Activated CD8-positive, alpha-beta memory T cell treated with anti-CD3 and anti-CD28 coated beads for 48 hours (primary cell): ENCODE measurements at places on chromosomes 16 and 17.

DNA sequence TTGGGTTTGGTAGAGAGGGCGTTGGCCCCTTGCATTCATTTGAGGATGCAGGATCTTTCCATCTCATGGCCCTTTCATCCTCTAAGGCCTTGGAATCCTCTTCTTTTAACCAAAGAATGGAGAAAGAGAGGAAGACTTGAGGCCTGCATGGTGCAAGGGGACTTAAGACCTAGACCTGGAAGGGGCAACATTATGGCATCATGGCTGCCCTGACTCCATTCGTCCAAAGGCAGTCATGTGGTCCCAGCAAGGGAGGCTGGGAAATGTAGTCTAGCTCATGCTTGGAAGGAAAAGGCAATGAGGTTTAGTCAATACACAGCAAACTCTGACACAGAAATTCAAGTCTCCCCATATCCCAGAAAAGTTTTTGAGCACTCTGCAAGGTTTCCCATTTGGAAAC is 30.7 kb upstream of the CDRT4 start:
- no peak for DNase-seq

DNA sequence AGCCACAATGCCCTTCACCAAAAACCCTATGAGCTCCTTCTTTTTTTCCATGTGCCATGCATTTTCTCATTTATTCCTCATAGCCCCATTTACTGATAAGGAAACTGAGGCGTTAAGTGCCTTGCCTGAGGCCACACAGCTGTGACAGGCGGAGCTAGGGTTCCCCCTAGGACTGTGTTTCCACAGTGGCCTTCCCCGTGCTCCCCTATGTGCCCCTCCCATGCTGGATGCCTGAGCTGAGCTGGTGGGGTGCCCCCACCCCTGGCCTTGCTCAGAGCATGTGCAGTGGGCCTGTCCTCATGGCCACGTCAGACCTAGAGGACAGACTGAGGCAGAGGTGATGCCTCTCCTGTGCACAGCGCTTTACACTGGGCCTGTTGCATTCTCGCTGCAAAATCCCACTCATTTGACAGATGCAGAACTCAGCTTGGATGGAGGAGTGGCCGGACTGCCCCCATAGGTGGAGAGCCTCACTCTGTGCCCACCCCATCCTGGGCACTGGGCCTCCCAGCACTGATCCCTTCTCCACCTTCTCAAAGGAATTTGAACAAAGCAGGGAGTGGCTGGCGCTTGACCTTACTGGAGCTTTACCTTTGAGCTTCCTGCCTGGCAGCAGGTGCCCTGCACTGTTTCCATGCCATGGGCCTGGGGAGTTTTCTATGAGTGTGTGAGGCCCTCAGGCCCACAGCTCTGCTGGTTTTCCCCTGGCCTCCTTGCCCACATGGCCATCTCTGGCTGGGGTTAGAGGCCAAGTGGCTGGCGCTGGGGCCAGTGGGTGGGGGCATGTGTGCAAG is 2.6 kb downstream of the MAP2K3 start:
- no peak for DNase-seq

DNA sequence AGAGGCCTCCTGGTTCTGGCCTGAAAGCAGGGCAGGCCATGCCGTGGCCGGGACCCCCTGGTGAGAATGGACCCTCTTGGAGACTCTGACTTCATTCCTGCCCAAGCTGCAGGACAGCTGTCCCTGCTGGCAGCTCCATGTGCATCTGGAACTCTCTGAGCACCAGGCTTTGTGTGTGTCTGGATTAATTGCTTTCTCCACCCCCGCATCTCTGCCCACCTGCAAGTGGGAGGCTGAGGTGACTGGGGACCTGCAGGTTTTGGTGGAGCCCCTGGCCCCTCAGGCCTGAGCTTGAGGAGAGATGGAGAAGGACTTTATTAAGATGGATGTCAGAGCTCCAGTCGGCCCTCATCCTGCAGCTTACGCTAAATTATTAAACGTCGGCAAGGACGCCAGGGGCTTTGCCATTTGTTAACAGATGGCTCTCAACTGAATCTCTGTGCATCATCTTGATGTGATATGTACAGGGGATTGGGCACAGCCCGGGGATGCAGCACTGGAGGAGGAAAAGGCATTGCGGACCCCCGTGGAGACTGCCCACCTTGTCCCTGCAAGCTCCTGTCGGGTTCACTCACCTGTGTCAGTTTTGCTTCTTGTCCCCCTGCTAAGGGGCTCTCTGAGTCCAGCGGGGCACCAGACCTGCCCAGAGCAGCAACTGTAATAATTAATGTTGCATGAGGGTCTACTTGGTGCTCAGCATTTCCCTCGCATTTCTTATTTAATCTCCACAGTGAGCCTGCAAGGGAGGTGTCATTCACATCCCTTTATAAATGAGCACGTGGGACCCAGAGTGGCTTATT is 154.1 kb upstream of the RPL38 start:
- DNase-seq, result no peak

- DNase-seq, result no peak
Observed at GRCh38 chr16:23206986-23207385, 24.4 kb downstream of the SCNN1G start.

DNA sequence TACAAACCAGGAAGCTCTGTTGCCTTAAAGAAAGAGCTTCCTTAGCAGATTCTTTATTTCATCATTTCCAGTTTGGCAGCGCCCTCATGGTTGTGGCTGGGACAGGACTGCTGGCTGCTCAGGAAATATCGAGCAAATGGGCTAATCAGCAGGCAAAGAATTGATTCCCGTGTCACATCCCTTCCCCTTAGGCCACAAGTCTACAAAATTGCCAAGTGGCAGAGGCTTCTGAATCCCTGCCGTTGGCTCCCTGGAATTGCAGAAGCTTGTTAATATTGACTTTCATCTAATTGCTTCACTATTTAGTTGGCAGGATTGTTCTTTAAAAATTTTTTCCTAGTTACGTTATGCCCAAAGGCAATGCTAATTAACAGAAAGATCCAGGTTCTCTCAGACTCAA is 456.3 kb upstream of the ERCC4 start:
- no peak for DNase-seq

DNA sequence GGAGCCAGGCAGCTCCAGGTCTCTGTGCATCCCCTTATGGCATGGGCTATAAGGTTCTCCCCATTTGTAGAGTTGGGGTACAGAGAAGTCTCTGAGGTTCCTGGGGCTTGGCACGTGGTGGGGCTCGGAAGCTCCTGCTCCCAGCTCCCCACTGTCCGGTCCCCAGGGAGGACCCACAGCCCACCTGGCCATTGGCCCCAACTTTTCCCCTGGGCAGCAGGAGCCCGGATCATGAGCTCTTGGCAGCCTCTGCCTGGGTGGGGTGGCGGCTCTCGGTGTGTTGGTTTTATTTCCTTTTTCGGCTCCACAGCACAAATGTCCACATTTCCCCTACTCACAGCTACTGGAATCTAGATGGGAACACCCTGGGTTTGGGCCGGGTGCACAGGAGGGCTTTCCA is 30.5 kb downstream of the GSE1 start:
- no peak for DNase-seq

- no peak for DNase-seq
Observed at GRCh38 chr16:55325080-55325447, 1.1 kb downstream of the IRX6 start.

- no peak for DNase-seq
Observed at GRCh38 chr16:6482696-6483468, 849.8 kb upstream of the RBFOX1 start.

- DNase-seq, result no peak
Observed at GRCh38 chr16:67441271-67441753, 10.4 kb downstream of the HSD11B2 start.

- DNase-seq, result no peak
Observed at GRCh38 chr17:82837586-82838320, 2.1 kb downstream of the ZNF750 start.

DNA sequence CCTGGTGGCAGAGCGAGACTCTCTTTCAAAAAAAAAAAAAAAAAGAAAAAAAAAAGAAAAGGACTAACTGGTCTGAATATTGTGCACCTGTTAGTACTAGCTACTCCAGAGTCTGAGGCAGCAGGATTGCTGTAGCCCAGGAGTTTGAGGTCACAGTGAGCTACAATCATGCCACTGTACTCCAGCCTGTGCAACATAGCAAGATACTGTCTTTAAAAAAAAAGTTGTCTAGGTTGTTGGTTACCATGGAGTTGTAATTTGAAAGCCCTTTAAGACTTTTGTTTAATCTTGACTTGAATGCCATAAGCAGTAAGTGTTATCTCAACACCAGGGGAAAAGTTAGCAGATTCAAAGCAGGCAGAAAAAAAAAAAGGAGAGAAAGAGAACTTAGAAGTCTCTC is 10.9 kb upstream of the C16orf54 start:
- DNase-seq, result no peak

- DNase-seq, result no peak
Observed at GRCh38 chr17:66040402-66040801, 151.5 kb downstream of the CEP112 start.

DNA sequence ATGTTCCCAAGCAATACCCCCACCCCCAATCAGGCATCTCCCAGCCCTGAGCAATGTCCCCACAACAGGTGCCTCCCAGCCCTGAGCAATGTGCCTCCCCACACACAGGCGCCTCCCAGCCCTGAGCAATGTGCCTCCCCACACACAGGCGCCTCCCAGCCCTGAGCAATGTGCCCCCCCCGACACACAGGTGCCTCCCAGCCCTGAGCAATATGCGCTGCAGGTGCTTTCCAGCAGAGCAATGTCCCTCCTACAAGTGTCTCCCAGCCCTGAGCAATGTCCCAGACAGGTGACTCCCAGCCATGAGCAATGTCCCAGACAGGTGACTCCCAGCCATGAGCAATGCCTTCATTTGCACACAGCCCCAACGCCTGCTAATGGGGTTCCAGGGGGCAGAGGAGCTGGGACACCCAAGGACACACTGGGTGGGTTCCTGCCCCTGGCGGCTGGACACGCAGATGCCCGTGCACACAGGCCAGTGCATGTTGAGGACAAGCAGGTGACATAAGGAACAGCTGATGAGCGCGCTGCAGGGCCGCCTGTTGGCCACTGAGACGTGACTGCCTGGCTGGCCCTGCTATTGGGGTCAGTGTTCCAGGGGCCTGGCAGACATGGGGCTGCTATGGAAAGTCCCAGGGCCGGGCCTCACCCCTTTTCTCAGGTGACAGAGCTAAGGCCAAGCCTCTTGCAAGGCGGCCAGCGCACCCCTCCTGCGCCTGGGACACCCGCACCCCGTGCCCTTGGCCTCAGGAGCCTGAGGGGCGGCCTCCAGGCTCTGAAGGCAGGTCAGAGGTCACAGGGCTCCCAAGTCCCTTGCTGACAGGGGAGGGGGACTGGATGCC is 26.9 kb upstream of the PABPN1L start:
- no peak for DNase-seq

DNA sequence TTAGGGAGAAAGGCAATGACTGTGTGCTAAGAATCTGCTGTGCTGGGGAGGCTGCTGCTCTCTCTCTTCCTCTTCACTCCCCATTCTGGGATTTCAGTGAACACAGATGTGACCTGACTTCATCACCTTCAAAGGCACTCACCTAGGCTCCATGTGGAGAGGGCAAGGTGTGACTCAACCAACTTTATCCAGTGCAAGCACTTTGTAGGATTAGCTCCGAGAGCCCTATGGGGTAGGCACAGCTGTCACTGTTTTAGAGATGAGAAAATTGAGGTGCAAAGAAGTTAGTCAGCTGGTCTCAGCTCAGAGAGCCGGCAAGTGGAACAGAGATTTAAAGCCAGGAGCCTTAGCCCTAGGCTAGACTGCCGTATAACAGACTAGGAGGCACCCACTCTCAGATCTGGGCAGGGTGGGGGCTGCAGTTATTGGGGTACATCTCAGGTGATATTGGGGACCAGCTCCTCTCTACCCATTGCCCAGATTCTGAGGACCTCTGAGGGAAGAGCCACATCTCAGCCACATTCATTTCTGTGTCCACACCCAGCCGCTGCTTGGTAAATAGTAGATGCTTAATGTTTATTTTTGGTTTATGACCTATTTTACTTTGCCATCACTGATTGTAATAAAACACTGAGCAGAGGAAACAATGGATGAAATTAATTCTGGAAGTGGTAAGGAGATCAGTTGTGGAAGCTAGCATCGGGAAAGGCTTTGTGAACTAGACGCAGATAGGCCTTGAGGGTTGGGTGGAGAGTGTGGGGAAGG is 138.8 kb downstream of the CCDC182 start:
- no peak for DNase-seq

DNA sequence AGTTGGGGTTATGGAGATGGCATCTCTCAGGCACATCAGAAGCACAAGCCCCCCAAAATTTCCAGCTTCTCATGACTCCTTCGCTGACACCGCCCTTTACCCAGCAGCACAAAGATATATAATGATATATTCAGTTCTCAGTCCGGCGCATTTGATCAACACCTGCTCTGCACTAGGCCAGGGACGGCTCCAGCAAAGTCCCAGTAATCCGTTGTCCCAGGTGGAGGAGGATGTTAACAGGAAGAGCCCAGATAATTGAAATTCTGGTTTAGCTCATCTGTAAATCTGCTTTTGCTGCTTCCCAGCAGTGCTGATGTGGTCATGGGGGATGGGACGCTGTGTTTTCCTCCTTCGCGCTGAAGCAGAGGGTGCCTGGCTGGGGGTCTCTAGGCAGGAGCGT is 131.5 kb downstream of the OR1D5 start:
- DNase-seq, result no peak

DNA sequence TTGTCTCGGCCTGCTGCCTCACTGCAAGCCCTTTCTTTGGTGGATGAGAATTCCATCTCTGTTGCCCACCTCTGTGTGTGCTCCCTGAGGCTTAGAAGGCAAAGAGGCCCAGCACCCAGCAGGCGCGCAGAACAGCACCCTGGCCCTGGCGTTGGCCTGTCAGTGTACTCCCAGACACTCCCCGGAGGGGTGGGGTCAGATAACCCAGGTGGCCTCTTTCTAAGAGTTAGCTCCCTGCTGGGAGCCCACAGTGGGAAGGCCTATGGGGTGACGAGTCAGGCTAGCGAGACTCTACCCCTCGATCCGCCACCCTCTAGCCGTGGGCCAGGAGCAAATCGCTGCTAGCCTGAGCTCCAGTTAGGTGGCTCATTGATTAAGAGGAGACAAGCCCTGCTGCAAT is 38.1 kb downstream of the SRL start:
- DNase-seq, result no peak

GRCh38 chr17:11239379-11239970 is 1.5 kb upstream of the SHISA6 start:
- no peak for DNase-seq

DNA sequence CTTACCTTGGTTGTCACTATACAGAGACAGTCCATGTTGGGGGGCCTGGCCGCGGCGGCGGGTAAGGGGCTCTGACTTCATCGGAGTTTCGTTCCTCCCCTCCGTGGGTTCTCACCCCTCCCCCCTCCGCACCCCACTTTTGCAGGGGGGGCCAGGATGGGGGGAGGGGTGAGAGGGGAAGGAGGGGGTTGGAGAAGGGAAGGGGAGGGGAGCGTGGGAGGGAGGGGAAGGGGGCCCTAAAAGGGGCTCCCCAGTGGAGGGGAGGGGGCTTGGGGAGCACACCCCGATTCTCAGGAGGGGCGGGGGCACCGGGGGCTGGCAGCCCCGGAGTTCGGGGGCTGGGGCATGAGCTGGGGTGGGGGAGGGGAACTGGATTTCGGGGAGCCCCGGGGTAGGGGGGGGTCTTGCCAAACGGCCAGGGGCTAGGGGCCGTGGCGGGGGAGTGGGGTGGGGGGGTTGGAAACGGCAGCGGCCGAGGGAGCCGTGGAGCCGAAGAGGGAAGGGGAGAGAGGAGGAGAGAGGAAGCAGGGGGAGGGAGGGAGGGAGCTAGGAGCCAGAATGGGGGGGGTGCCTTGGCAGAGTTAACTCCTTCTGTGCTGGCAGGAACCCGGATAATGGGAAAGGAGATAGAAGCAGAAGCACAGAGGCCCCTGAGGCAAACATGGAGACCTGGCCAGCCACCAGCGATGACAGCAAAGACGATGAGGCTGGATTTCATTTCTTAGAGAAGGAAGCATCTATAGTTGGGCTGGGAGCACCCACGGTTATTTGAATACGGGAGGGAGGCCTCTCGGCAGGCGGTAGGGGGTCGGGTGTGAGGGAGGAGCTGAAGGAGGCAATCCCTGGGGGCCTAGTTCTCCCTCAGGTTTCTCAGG is 2.3 kb downstream of the DLG4 start:
- DNase-seq, result no peak
